SK-N-MC (cell line): ENCODE measurements at places on chromosomes 3 and 15.
A peak's percentile ranks its signal among the peaks of the same experiment; 100 is the strongest.

GRCh38 chr3:3366386-3366785 lies 186.9 kb upstream of the CRBN start:
- no peak for DNase-seq

GRCh38 chr3:29493109-29493508 lies 212.2 kb downstream of the RBMS3 start:
- DNase-seq: no peak

GRCh38 chr15:69587723-69588426 lies 135.3 kb downstream of the RPLP1 start:
- DNase-seq: no peak

DNA sequence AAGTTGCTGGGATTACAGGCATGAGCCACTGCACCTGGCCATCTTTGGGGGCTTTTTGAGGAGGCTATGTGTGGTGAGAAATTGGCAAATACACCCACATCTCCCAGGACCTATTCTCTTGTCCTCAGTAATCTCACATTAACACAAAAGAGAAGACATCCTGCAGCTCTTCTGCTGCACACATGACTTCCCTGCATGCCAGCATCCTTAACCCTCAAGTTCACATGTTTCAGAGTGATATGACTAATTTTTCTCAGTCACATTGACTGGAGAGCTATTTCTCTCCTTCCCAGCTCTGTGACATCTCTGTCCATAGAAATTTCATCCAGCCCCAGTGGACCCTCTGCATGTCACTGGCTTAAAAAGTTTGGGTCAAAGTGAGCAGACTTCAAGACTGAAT lies 1.9 kb upstream of the SKIC8 start:
- DNase-seq: no peak

GRCh38 chr3:139455206-139455605 lies 21.1 kb downstream of the RBP2 start:
- no peak for DNase-seq

GRCh38 chr3:113535898-113536297 lies 3.5 kb downstream of the SIDT1 start:
- DNase-seq: no peak

DNA sequence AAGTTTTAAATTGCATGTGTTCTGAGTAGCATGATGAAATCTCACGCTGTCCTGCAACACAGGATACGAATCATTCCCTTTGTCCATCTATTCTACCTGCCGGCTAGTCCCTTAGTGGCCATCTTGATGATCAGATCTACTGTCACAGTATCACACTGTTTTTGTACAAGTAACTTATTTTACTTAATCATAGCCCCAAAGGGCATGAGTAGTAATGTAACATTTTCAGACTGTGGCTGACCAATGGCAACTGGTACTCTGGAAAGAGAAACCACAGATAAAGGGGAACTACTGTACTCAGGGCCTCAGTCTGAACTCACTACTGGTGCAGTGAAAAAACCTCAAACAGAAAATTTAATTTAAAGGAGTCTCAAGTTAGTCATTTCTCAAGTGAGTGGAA lies 127.3 kb upstream of the MRPL3 start:
- DNase-seq: no peak

GRCh38 chr3:177463863-177464262 lies 266.6 kb upstream of the TBL1XR1 start:
- DNase-seq: no peak

- no peak for DNase-seq
Observed at GRCh38 chr3:143837076-143837475, 11.2 kb downstream of the SLC9A9 start.

DNA sequence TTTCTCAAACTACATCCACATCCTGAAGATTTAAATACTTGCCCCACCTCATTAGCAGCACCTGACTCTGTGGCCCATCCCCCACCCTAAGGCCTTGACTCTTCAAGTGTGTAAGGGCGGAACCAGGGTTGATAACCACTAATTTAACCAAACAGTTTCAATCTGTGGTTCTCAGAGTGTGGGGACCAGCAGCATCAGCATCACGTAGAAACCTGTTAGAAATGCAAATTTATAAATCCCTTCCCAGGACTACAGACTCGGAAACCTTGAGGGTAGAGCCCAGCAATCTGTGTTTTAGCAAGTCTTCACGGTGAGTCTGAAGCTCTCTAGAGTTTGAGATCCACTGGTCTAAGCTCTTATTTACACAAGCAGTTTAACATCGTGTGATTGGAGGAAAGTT lies 12.4 kb downstream of the GNB4 start:
- no peak for DNase-seq

DNA sequence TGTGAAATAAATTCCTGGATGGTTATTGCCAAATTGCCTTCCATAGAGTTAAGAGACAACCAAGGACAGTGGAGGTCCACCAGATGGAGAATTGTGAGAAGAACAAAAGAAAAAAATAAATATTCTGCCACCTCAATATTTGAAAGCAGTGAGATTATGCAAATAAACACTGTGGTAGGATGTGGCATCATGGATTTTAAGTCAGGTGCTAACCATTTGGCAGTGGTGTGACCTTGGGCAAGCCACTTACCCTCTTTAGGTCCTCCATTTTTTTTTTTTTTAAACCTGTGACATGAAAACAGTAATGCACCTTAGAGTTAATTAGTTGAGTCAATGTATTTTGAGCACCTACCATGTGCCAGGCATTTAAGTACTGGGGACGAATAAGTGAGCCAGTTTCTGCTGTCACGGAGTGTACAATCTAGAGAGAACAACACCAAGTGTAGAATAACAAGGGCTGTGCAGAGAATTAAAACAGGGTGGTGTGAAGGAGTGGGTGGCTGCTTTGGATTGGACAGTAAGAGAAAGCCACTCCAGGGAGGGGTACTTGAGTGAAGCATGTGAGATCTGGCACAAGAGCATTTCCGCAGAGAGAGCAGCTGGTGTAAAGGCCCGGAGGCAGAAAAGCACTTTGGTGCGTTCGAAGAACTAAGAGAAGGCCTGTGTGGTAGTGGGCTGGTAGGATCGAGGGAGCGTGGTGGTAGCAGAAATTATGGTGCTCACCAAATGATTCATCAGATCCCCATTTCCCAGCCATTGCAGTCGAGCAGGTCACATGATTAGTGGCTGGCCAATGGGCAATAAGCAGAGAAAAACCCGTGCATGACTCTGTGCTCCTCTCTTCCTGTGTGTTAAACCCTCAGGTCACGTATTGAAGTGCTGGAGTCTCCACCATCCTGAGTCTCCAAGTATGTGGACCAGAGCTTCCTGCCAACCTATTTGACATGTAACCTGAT lies 39.2 kb downstream of the CCK start:
- no peak for DNase-seq

- peak; percentile 79 for DNase-seq
Observed at GRCh38 chr15:41013691-41014414, 60.6 kb downstream of the CHAC1 start.

DNA sequence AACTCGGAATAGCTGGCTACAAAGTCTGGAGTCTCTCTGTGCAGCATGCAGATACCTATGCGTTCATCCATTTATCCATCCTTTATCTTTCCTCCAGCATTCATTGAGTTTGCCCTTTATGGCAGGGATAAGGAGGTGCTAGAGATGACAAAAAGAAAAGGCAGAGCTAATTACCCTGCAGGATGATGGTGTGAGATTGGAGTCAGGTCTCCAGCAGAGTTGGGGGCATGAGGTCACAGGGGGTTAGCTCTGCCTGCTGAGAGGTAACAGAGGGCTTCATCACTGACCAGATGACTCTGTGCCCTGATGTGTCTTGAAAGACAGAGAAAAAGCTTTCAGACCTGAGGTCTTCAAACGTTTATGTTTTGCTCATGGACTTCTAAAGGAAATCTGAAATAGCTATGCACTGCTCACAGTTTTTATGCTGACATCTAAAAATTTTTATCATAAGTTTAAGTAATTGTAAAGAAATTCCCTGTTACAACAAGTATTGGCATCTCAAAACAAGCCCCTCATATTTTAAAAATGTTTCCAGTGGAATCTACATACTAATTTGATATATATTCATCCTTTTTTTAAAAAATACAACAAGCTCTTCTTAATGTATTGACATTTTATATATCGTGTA lies 132.3 kb upstream of the ANKRD28 start:
- no peak for DNase-seq

DNA sequence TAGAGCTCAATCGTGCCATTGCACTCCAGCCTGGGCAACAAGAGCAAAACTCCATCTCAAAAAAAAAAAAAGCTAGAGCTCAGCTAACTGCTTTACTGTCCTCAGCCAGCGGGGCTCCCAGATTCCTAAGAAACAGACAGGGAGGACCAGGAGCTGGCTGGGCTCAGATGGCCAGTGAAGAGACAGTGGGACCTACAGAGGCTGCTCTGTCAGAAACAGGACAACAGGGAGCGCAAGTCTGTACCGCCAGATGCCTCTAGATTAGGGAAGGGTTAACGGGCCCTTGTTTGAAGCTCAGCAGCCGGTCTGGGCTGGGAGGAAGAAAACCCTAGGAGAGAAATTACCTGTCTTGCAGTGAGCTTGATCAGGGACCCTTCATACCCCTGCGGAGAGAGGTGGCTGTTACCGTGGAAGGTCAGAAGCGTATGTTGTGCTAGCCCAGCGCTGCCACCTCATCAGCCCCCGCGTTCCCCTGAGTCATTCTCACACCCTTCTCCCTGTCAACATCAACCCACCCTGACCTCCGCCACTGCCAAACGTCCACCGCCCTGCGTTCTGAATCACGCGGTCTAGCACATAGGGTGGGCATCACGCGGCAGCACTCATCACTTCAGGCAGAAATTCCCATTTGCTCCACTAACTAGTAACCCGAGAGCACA lies 25.3 kb downstream of the RBPMS2 start:
- no peak for DNase-seq

GRCh38 chr15:39685999-39686613 lies 96.5 kb downstream of the FSIP1 start:
- DNase-seq: peak; percentile 45

DNA sequence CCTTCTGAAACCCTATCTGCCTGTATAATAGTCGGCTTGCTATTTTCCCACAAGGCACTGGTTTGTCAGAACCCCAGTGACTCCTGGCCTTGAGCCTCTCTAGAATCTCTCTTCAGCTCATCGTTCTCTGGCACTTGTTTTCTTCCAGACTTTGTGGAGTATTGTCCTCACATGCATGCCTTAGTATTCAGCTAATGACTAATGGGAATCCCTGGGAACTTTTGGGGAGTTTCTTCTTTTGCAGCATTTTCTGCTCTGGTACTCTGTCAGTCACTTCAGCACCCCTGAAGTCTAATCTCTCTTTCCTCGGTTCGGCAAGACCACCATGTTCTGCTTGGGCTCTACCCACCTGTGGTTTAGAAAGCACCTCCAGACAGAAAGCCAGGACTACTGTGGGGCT lies 35.8 kb upstream of the THRB start:
- DNase-seq: no peak

DNA sequence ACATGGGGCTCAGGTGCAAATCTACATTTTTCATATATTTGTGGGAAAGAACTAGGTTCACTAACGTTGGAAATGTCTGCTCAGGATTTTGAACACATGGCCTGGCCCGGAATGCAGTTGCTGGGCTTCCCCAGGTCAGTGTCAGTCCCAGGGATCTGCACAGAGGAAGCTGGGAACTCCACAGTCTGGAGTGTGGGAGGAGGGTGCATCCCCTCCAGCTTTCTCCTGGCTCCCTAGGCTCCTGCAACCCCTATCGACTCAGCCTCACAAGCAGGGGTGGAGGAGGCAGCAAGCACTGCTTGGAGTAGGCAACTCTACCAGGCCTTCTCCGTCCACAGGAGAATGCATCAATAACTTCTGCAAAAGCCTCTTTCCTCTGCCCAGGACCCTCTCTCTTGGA lies 30.1 kb upstream of the HCN4 start:
- DNase-seq: no peak
